Karpas-422 (cell line): ENCODE measurements at places on chromosomes 2 and 18. TPM values are rescaled to one million over a fixed set of nuclear protein-coding genes. Genes with fewer than 3 reads are reported as not detected.

The EXOC6B gene
- total RNA-seq = not detected in 2 replicates

DNA sequence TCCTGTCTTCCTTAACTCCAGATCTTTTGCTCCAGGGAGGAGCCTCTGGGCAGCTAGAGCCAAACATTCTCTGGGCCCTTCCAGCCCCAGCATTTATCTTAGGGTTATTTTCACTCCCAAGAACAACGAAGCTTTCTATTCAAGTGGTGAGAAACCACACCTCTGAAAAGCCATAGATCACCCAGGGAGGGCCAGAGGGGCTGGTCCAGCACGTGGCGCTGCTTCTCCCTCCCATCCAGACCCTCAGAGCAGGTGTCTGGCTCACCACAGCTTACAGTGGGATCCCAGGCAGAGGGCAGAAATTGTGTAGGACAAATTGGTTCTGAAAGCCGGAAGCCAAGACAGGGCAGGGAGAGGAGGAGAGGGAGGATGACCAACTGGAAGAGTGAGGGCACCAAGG, 74.0 kb upstream of the PKDCC start:
- no peak for DNase-seq

The CD8B2 gene
- total RNA-seq = not detected in 2 replicates

DNA sequence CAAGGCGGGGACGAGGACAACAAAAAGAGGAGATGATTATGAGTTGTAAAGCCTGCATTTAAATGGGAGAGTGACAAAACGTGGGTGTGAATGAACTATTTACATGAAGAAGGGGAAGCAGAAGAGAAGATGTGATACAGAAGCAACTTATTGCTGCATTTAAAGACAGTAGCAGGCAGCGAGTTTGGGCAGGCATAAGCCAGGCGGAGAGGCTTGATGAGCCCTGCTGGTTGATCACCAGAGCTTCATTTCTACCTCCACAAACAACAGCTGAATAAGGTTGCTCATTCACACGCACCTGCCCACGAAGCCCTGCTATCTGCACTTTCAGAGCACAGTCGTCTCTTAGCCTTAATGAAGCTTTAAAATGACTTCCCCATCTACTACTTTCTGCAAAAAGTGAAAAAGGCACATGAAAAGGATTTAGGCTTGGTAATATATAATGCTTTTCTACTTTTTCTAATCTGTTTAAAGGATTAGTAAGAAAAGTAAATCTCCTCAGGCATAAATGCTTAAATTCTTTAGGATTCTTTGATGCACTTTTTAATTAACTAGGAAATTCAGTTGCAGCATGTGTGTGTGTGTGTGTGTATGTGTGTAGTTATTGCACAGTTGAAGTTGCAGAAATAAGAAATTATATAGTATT, 3.1 kb downstream of the SLC38A11 start:
- DNase-seq = no peak

GRCh38 chr18:11387880-11388279, 221.5 kb upstream of the SLC35G4 start:
- DNase-seq = peak; percentile 73

The MYL1 gene
- total RNA-seq = not detected in 2 replicates

The CFAP65 gene
- 0.11 TPM in 1 of 2 replicates, not detected in the other for total RNA-seq
